ENCODE measurements at places on chromosomes 13 and 19.
A peak's percentile ranks its signal among the peaks of the same experiment; 100 is the strongest.

DNA sequence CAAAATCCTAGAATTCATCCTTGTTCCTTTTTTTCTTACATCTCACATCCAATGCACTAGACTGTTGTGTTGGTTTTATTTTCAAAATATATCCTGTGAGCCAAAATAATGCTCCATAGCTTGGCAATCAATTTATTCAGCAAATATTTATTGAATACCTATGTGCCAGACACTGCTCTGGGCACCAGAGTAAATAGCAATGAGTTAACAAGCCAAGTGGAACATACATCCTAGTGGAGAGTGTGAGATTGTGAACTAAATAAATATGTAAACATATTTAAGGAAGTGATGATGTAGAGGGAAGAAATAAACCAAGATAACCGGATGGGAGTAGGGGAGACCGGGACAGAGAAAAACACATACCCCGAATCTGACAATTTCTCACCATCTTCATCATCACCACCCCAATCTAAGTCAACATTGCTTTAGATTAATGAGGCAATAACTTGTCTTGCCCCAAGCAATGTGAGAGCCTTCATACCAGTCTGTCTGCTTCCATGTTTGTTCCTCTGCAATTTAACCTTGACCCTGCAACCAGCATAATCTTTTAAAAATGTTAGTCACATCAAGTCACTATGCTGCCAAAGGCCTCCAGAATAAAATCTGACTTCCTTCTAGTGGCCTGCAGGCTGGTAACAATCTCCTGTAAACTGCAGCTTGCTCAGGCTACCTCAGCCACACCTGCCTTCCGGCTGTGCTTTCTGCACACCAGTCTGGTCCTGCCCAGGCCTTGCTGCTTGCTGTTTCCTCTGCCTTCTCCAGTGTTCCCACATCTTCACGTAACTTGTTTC is 199.2 kb downstream of the DLEU7 start:
- no peak for DNase-seq

- DNase-seq = no peak
Observed at GRCh38 chr19:54233941-54234340, 8.6 kb downstream of the LILRA6 start.

DNA sequence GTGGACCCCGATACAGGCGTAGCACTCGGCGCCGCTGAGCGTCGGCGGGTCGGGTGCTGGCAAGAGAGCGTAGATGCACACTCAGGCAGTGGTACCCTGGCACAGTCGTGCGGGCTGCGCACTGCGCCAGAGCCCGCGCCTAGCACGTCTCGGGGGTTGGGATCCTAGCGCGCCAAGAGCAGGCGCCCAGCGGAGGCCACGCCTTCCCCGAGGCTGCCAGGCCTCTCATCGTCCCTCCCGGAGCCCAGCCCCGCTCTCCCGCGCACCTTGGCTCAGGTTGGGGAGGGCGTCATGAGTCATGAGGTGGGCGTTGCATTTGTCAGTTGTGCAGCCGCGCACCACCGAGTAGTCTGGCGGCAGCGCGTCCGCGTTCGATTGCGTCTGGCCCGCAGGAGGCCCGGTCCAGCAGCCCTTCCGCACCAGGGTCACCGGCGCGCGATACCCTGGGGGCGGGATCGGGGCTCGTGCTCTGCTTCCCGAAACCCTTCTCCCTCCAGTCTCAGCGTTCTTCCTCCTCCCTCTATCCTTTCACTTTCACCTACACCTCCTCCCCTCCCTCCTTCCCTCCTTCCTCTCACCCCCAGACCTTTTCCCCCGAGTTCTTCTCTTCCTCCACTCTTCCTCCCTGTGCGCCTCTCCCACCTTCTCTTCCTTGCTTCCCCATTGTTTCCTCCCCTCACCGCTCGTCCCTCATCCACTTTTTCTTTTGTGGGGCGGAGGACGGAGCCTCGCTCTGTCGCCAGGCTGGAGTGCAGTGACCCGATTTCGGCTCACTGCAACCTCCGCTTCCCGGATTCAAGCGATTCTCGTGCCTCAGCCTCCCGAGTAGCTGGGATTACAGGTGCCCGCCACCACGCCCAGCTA is 3.5 kb downstream of the LYPD5 start:
- peak; percentile 26 for DNase-seq

DNA sequence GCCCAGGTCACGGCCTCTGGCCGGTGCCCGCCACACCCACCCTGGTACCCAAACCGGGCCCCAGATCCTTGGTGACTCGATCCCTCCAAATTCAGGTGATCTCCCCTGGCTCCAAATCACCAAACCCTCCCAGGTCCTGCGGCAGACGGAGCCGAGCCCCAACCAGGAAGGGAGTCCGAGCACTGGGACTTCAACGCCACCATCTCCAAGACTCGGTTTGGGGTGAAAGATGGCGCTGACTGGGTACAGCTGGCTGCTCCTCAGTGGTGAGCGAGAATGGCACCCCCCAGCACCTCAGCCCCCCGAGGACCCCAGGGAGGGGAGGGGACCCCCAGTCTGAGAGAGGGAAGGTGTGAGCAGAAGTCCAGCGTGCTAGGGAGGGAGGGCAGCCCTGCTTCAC is 2.3 kb downstream of the CEACAM16 start:
- DNase-seq = no peak

- no peak for DNase-seq
Observed at GRCh38 chr19:35696835-35697234, 7.5 kb upstream of the ZBTB32 start.

- DNase-seq = no peak
Observed at GRCh38 chr19:42498169-42498757, 30.0 kb downstream of the CEACAM1 start.

DNA sequence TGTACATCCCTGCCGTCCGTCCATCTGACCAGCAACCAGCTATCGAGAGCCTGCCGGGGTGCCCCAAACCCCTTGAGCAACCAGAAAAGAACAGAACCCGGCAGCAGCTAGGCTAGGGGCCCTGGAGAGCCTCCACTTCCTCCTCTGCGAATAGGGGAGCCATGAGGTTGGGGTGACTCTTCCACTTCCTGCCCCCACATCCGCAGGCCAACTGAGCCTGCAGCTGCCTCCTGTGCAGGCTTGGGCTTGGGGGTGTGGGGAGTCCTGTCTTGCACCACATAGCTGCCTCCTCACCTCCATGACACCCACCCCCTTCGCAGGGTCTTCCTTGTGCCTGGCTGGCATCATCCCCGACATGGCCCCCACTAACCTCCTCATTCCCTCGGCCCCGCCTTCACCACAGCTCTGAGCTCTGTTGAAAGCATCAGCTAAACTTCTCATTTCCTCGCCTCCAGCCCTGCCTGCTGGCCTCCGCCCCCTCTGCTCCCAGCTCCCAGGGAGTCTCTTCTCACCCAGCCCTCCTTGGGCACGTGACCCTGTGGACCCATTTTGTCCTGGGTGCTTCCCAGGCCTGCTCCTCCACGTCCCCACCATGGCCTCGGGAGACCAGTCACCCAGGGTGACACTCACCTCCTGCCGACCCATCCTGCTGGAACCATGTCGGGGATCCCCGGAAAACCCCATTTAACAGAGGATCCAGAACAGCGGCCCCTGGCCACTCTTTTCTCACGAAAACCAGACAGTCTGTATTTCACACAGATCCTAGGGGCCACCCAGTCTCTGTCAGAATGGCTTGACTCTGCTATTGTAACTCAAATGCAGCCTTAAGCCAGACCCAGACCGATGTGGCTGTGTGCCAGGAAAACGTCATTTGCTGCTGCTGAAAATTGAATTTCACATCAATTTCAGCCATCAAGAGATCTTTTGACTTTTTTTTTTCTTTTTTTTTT is 50.4 kb downstream of the MYO9B start:
- peak; percentile 47 for DNase-seq

DNA sequence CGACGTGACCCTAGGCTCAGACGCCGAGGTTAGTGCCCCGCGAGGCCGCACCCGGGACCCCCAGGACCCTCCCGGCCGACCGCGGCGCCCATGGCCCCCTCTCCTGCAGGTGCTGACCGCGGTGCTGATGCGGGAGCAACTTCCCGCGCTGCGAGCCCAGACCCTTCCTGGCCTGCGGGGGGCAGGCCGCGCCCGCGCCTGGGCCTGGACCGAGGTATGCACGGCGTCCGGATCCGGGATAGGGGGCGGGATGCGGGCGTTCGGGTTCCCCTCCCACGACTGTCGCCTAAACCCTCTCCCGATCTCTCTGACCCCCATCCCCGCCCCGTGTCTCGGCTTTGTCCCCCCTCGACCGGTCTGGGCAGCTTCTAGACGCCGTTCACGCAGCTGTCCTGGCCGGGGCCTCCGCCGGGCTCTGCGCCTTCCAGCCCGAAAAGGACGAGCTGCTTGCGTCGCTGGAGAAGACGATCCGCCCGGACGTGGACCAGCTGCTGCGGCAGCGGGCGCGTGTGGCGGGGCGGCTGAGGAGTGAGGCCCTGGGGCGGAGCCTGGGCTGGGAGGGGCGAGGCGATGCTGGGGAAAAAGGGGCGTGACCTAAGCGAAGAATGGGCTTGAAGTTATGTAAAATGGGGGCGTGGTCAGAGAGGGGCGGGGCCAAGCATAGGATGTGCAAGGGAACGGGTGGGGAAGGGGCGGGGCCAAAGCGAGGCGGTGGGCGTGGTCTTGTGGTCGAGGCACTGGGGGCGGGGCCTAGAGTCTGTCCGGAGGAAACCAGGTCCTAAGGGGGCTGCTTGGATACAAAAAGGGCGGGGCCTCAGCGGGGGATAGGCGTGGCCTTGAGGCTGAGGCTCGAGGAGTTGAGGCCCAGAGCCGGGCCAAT is 16.0 kb upstream of the COLGALT1 start:
- DNase-seq = peak; percentile 97

DNA sequence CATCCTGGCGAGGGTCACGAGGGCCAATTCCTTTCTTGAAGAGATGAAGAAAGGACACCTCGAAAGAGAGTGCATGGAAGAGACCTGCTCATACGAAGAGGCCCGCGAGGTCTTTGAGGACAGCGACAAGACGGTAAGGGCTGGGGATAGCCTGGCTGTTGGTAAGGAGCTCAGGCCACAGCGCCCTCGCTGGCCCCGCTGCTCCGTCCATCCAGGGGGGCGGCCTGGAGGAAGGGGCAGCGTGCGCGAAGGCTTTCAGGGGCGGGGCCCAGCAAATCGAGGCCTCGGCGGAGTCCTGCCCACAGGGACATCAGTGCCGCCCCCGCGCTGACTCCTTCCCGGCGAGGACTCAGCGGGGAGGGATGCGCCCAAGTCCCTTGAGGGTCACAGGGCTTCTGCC is 6.9 kb downstream of the F10 start:
- DNase-seq = no peak

GRCh38 chr13:31179754-31180153 is 18.1 kb upstream of the HSPH1 start:
- DNase-seq = no peak

GRCh38 chr13:111484959-111485358 is 164.5 kb downstream of the TEX29 start:
- DNase-seq = no peak

GRCh38 chr19:55598719-55599467 is 424 bp downstream of the FIZ1 start:
- peak; percentile 98 for DNase-seq

DNA sequence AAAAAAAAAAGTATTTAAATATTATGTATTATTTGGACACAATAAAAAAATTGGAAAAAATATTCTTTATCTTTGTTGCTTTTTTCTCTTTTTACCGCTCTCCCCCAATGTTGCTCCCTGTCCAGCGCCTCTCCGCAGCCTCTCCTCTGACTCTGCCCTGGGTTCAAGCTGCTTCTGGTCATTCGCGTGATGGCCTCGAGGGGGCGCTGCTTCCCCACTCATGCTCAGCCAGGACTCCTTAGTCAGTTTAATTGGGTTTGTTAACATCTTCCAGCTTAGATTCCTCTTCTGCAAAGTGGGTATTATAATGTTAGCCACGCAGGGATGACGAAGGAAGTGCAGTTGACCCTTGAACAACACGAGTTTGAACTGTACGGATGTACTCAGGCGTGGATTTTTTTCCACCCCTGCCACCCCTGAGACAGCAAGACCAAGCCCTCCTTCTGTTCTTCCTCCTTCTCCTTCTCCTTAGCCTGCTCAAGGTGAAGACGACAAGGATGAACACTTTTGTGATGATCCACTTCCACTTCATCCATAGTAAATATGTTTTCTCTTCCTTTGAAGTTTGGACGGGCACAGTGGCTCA is 4.9 kb upstream of the NWD1 start:
- DNase-seq = peak; percentile 52

- DNase-seq = peak; percentile 64
Observed at GRCh38 chr19:12801466-12802266, at the start of the genes PRDX2 and THSD8. PRDX2 (minus strand) TSS chr19:12801800; CDS start chr19:12801261, 539 bp downstream. THSD8 (plus strand) TSS chr19:12802069; CDS start chr19:12802072, 3 bp downstream.

DNA sequence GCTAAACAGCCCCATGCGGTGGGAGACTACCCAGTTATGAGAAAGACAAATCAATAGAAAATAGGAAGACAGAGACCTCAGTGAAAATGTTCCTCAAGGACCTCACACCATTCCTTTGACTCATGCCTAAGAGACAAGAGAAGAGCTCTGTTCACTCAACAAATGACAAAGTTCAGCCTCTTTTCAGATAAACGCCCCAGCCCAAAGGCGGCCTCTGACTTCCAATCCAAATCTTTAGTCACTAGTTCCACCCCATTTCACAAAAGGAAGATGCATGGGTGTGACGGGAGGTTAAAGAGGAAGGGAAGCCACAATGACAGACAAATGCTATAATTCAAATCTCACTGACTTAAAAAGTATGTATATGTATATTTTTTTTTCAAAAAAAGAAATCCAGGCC is 8.1 kb downstream of the CARS2 start:
- no peak for DNase-seq

DNA sequence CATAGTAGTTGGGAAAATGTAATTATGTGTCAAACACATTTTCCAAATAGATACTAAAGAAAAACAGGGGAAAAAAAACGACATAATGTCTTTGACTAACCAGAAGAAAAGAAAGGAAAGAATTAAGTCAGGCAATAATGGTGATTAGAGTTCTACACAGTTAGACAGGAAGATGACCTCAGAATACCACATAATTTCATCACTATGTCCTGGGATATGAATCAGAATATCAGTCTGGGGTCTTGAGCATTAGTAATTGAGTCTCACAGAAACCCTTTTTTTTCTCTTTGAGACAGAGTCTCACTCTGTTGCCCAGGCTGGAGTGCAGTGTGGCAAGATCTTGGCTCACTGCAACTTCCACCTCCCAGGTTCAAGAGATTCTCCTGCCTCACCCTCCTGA is 503.4 kb downstream of the SLITRK1 start:
- no peak for DNase-seq

DNA sequence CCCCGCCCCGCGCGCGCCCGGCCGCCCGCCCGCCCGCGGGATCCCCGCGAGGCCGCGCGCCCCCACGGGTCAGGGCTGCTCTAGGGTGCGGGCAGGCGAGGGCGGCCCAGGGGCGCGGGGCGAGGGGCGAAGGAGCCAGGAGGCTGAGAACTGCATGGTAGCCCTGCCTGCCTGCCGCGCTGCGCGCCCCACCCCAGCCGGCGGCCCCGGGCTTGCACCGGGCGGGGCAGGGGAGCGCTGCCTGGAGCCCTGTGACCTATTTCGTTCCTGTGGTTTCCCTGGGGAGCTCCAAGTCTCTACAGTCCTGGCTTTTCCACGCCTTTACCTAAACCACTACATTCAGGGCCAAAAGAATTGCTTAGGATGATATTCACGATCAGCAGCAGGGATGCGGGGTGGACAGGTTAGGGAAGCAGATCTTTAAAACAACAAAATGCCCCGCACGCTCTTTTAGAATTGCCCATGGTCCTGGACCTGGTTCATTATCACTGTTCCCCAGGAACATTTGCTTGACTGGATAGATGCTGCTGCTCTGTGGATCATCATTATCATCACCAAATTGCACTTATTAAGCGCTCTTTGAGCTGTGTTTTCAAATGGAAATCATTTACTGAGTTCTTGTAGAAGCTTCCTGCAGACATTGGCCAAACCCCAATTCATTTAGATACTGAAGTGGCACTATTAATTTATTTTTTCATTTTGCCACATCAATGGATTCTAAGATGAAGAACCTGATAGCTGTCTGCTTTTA is 421 bp upstream of the GPR12 start:
- no peak for DNase-seq

- no peak for DNase-seq
Observed at GRCh38 chr19:18523841-18524240, 2.0 kb upstream of the ELL start.

GRCh38 chr19:19300613-19301012 is 19.7 kb downstream of the SUGP1 start:
- DNase-seq = no peak

Measured in lung microvascular endothelial cell (primary cell).